Heart left ventricle (tissue), 16 donors: ENCODE measurements at places on chromosomes 5 and 9. TPM values are rescaled to one million over a fixed set of nuclear protein-coding genes. Genes with fewer than 3 reads are reported as not detected.

DNA sequence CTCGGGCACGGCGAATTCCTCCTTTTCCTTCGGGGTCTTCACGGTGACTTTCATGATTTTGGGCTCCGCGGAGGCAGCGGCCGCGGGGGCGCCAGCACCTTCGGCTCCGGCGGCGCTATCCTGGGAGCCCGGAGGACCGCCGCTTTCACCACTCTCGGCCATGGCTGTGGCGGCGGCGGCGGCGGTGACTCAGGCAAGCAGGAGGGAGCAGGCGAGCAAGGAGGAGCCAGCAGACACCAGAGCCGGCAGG, 315 bp downstream of the UBQLN1 start:
- no peaks in the 10 kb centered on the region for H3K36me3 ChIP-seq
- H3K4me1 ChIP-seq, result peaks cover 47% of the 10 kb centered on the region
- DNase-seq, result no peak
- H3K4me3 ChIP-seq, result peak overlapping the region; percentile 98
- H3K27me3 ChIP-seq, result no peaks in the 10 kb centered on the region
- peak overlapping the region; percentile 99 for H3K27ac ChIP-seq

GRCh38 chr5:36763454-36763853, 113.1 kb upstream of the NIPBL start:
- DNase-seq, result no peak
- H3K36me3 ChIP-seq, result no peaks in the 10 kb centered on the region
- H3K4me1 ChIP-seq, result no peaks in the 10 kb centered on the region
- no peaks in the 10 kb centered on the region for H3K27me3 ChIP-seq
- H3K4me3 ChIP-seq, result no peak overlapping the region
- no peak overlapping the region for H3K27ac ChIP-seq

Gene ENTPD8
- not detected for total RNA-seq

DNA sequence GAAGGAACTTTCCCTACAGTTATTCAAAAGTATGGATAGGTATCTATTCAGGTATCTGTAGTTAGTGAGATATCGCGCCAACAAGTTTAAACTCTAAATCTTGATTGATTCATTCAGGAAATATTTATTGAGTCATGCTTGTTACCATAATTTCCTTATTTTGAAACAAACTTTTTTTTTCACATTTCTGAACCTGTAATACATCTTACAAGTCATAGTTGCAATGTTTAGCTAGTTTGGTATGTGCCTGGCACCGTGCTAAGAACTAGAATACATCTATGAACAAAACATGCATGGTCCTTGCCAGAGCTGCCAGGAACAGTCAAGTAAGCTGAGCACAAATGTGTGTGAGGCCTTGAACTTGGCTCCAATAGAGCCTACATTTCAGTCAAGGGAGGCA, 226.4 kb downstream of the PCSK5 start:
- H3K4me1 ChIP-seq, result no peaks in the 10 kb centered on the region
- no peaks in the 10 kb centered on the region for H3K27me3 ChIP-seq
- H3K4me3 ChIP-seq, result no peak overlapping the region
- no peaks in the 10 kb centered on the region for H3K36me3 ChIP-seq

DNA sequence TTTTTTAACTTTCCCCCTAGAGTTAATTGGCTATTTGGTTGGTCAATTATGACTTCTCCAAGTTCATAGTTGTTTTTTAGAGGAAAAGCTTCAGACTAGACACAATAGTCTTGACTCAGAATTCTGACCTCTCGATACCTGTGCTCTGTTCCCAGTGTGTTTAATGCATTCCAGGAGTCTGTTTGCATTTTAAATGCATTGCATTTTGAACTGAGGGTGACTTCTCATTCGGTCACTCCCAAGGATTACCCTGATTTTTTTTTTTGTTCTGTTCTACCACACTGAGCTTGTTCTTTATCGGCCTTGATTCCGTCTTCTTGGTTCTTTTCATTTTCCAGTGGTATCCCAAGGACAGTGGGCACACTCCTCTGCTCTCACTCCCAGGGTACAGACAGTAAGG, 16.3 kb downstream of the ARHGEF28 start:
- H3K4me1 ChIP-seq, result no peaks in the 10 kb centered on the region
- no peak overlapping the region for H3K27ac ChIP-seq
- H3K4me3 ChIP-seq, result no peak overlapping the region
- no peak for DNase-seq
- no peaks in the 10 kb centered on the region for H3K36me3 ChIP-seq

Gene ENTPD2
- total RNA-seq, result 1.5 TPM

GRCh38 chr5:158701406-158702177, 398.1 kb downstream of the EBF1 start:
- peaks cover 19% of the 10 kb centered on the region for H3K36me3 ChIP-seq
- no peaks in the 10 kb centered on the region for H3K27me3 ChIP-seq
- no peak for DNase-seq
- no peak overlapping the region for H3K4me3 ChIP-seq
- peaks cover 17% of the 10 kb centered on the region for H3K4me1 ChIP-seq
- H3K27ac ChIP-seq, result no peak overlapping the region

Gene C9orf153
- total RNA-seq, result 0.72 TPM
